SJCRH30 (cell line): ENCODE measurements at places on chromosomes 1 and 21. TPM values are rescaled to one million over a fixed set of nuclear protein-coding genes. Genes with fewer than 3 reads are reported as not detected.

The TEKT2 gene
- total RNA-seq, result 0.15 TPM in 1 of 2 replicates, not detected in the other

The RAB25 gene
- not detected in 2 replicates for total RNA-seq

DNA sequence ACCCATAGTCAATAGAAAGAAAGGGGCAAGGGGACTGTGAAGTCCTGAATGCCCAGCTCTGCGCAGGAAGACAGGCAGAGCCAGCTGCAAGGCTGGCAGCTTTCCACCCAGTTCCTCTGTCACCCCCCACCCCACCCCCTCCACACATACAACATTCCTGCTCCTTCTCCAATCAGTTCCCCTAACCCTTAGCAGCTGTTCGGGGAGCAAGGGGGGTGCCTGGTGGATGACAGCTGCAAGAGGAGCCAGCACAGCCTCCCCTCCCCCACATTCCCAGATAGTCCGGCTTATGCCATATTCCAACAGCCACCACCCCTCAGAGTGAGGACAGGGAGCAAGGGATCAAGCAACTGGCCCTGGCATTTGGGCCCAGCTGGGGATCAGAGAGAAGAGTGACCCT lies 9.7 kb downstream of the ARHGEF2 start:
- peak; percentile 99 for DNase-seq
- H3K36me3 ChIP-seq, result peaks cover 49% of the 10 kb centered on the region
- peaks cover 48% of the 10 kb centered on the region for H3K4me1 ChIP-seq
- no peak overlapping the region for H3K4me3 ChIP-seq

- peaks cover 4% of the 10 kb centered on the region; the same call in 1 of the 2 replicates for H3K27me3 ChIP-seq
- no peaks in the 10 kb centered on the region for H3K4me1 ChIP-seq
- no peaks in the 10 kb centered on the region for H3K36me3 ChIP-seq
- no peak overlapping the region for H3K27ac ChIP-seq
These were observed 308.0 kb downstream of the MATN1 start for GRCh38 chr1:30415171-30415940.

- H3K4me3 ChIP-seq, result no peak overlapping the region
- H3K27me3 ChIP-seq, result no peaks in the 10 kb centered on the region
- H3K4me1 ChIP-seq, result peaks cover 29% of the 10 kb centered on the region
- H3K36me3 ChIP-seq, result no peaks in the 10 kb centered on the region
- H3K27ac ChIP-seq, result peak overlapping the region; percentile 53
These were observed 16.9 kb upstream of the KIAA0040 start for GRCh38 chr1:175209493-175209921.

- H3K27me3 ChIP-seq, result peaks cover 13% of the 10 kb centered on the region; the same call in 1 of the 2 replicates
These were observed 15.9 kb downstream of the ESPN start for GRCh38 chr1:6440198-6441126.
